COLO829 (cell line): ENCODE measurements at places on chromosomes 5 and 9.

GRCh38 chr5:14181299-14181968 lies 38.3 kb downstream of the TRIO start:
- DNase-seq = no peak

- DNase-seq = no peak
These were observed 85.8 kb downstream of the KIAA1958 start for GRCh38 chr9:112572416-112572815.

- no peak for DNase-seq
These were observed 86.1 kb downstream of the CWC27 start for GRCh38 chr5:64854855-64855254.

GRCh38 chr9:86643946-86644674 lies 289.9 kb upstream of the TUT7 start:
- no peak for DNase-seq

DNA sequence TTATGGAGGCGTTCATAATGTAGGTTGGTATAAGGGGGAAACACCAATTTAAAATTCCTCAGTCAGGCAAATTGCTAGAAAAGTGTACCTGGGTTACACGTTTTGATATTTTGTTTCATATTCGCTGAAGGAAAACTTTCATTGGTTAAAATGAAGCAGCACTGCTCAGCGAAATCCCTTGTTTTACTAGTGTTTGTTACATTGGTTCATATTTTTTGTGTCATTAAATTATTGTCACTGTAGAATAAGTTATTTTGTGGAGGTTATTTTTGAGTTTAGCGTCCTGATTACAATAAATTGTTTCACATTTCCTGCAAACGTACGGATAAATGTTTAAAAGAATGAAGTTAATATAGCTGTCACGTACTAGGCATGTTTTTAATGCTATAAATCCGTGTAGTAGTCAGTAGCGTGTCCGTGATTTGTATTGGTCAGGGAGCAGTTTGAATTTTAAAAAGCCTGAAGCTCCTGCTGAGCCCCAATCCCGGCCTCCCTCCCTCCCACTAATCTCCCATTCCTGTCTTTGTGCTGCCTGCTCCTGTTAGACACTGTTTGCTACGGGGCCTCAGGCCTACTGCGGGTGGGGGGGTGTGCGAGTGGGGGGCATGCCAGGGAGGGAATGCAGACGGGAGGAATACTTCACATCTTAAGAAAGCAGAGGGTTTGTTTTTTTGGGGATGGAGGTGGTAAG lies 2.0 kb downstream of the NIPBL start:
- DNase-seq = no peak

- DNase-seq = no peak
These were observed 67.8 kb downstream of the ENTREP1 start for GRCh38 chr9:69392826-69393225.

GRCh38 chr5:43389679-43390329 lies 22.4 kb downstream of the CCL28 start:
- peak; percentile 82 for DNase-seq

DNA sequence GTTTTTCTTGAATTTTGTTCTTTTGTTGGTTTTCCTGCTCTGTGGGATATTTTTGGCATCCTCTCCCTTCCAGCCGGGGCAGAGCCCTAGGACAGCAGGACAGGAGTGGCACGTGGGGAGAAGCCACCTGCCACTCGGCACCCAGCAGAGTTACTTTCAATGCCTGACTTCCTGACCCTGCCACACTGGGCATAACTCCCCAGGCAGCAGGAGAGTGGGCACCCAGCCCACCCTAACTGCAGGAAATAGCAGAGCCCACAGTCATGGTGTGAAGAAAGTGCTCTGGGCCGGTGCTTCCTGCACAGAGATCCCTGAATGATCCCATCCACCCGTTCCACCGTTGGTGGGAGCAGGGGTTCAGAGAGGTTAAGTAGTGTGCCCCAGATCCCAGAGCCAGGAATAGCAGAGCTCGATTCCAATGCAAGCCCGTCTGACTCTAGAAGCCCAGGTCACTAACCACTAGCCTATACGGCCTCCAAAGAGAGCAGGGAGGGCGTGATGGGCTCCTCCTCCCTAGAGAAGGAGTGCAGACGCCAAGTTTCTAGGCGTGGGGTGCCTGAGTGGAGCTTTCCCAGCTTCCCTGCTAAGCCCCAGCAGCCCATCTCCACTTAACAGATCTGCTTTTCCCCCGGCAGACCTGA lies 8.1 kb upstream of the NUP214 start:
- no peak for DNase-seq

DNA sequence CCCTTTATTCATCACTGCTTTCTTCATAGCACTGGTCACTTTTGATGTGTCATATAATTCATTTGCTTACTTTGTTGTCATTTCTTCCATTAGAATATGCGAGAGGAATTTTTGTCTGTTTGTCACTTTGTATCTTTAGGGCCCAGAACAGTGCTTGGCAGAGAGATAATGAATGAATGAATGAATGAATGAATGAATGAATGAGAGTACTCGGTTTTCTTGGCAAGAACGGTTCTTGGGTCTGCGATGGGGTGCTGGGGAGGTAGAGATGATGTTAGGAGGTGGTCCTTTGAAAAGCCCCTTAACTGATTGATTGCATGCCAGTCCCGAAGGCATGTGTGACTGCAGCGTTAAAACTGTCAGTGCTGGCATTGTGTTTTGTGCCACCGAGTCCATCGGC lies 52.4 kb upstream of the LRRTM2 start:
- no peak for DNase-seq

GRCh38 chr9:136488247-136489214 lies 5.7 kb upstream of the SEC16A start:
- no peak for DNase-seq

GRCh38 chr9:126953041-126953809 lies 38.6 kb downstream of the RALGPS1 start:
- DNase-seq = no peak

GRCh38 chr5:863244-863805 lies 12.5 kb upstream of the ZDHHC11 start:
- no peak for DNase-seq
